ENCODE measurements at places on chromosomes 4 and X.

DNA sequence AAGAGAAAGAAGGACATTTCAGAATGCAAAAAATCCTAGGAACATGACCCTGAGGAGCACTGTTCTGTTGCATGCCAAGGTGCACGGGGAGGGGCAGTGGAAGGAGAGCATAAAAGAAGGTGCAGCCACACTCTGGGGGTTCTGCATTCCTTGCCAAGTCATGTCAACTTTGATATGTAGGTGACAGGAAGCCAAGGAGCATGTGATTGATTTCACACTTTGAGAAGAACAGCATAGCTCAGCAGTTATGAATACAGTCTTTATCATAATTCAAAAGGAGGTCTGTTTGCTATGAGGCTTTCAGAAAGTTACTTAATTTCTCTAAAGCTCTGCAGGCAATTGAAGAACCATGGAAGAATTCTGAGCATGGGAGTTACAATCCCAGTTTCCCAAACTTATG lies 50.6 kb downstream of the SCFD2 start:
- DNase-seq, result no peak

GRCh38 chr4:187908079-187908561 lies 87.5 kb upstream of the ZFP42 start:
- no peak for DNase-seq

GRCh38 chr4:83704786-83705185 lies 168.9 kb downstream of the GPAT3 start:
- no peak for DNase-seq

GRCh38 chr4:32423267-32423666 lies 1703.1 kb downstream of the PCDH7 start:
- DNase-seq, result no peak

Data from activated CD4-positive, alpha-beta T cell treated with anti-CD3 and anti-CD28 coated beads for 48 hours (primary cell).